ENCODE measurements at places on chromosomes 4 and X. TPM values are rescaled to one million over a fixed set of nuclear protein-coding genes. Genes with fewer than 3 reads are reported as not detected.

DNA sequence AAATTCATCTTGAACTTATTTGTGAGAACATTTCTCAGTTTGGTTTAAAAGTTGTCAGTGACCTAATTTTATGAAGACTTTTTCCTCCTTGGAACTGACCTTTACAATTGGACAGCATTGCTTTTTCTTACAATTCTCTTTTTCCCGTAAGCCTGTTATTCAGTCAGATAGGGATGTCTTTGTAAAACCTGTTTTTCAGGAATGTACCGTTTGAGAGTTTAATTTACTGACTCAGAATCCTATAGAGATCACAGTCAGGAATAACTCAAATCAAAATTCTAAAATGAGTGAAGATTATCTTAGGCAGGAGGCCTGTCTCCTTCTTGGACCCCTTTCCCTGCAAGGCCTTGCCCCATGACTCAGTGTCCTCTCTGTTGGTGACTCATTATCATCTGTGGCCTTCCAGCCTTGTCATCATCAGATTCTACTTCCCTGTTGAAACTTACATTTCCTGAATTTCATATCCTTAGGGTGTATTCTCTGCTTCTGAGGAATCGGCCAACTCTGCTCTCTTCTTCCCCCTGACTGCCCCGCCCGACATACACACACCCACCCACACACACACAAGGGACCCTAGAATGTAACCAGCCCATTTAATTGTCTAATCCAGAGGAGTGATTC lies 99.8 kb downstream of the ARHGAP10 start:
- no peak for DNase-seq

DNA sequence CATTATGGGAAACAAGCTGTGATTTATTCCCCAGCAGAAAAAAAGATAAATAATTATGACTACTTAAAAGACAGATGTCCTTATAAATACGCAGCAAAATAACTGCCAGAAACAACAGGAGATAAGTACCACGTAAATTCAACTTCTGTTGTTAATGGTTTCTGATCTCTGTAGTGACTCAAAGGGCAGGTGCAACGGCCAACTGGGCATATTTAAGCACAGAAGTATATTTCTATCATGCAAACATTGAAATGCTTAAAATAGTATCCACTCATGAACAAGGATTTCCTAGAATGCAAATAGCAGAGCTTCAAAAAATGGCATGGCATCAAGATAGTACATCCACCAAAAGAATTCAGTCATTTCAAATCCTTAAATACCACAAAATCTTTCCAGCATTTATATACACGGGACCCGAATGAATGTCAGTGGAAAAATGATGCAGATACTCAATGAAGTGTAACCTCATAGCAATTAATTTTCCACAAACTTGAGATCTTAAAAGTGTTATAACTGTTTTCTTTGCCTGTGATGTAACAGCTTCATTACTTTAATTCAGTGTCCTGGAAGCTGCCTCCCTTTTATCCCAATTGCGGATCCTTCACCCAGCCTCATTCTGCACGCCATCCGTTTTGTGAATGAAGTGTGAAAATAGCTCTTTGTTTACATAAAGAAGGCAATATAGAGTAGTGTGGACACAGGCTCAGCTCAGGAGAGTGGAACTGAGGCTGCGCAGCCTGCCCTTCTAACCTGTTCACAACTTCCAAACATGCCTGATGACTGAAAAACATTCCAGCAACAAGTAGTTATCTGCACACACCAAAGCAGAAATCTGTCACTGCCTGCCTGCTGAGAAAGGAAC lies 10.2 kb downstream of the PDGFC start:
- no peak for DNase-seq

- DNase-seq, result no peak
Measured at GRCh38 chr4:5658974-5659373, 49.4 kb downstream of the EVC2 start.

DNA sequence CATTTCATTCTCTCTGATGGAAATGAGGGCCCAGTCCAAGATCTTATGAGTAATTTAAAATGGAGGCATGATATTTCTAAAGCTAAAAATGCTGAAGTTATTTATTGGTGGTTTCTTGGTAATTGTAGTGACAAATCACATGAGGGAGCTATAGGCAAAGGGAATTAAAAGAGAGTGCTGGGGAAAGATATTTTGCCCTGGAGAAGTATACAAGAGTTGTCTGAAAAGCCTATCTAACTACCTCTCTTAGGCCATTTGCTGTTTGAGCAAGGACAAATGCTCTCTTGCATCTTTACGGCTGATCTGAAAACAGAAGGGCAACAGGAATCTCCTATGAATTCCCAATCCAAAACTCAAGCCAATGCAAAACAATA lies 89.4 kb downstream of the FMR1NB start:
- no peak for DNase-seq

DNA sequence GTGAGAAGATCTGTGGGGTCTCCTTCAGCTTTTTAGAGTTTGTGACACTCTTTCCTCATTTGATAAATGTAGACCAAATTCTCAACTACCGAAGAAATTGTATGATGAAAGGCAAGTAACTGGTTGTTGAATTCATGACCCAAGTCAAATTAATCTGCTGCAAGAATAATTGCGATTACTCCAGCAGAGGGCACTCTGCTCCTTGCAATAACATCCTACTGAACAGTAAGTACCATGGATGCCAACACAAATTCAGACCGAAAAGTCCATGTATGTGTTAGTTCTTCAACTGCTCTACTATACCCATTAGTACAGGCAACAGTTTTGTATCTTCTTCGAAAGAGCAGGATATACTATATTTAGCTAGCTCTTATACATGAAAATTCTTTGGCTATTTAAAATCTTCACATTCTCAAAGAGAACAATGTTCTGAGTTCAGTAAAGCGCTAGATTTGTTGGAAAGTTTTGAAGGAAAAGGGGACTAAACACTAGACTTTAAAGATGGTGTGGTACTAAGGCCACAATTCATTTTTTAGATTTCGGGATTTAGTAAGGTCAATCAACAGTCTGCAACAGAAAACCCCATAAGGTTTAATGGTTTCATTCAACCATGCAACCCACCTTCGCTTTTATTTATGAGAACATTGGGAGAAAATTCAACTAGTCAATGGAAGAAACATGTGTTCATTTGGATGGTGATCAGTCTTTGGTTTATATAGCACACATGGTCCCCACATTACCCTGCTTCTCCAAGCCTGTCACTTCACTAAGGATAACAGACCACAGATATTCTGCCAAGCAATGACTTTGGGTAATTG lies 105.4 kb upstream of the TBC1D9 start:
- DNase-seq, result peak; percentile 73

- DNase-seq, result no peak
Measured at GRCh38 chr4:133152831-133153481, 3.9 kb downstream of the PCDH10 start.

GRCh38 chr4:89708903-89709421 lies 128.0 kb downstream of the SNCA start:
- DNase-seq, result no peak

GRCh38 chrX:153947009-153947769 lies 2.7 kb upstream of the RENBP start:
- peak; percentile 89 for DNase-seq

- DNase-seq, result peak; percentile 11
Measured at GRCh38 chrX:107818900-107819521, 6.7 kb upstream of the MID2 start.

GRCh38 chrX:72540318-72540717 lies 32.3 kb downstream of the HDAC8 start:
- DNase-seq, result no peak

GRCh38 chr4:34718576-34719245 lies 1525.6 kb downstream of the ARAP2 start:
- no peak for DNase-seq

DNA sequence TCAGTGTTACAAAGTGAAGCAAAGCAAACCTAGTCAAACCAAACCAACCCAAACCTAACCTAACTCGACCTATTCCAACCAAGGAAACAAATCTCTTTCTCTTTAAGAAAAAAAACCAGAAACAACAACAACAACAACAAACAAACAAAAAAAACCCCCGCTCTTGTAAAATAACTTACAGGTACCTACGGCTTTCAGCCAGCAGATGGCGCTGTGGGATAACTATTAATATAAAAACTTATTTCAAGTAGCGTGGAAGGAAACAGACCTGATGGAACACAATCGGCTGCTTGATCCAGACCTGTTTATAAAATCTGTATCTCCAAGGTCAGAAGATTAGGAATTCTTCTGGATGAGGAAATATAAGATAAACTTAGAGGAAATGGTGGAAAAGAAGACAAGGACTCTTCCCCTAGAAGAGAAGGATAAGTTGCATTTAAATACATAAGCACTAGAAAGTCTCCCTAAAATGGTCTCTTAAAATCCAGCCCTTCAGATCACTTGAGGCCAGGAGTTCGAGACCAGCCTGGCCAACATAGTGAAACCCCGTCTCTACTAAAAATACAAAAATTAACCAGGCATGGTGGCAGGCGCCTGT lies 34.4 kb upstream of the CDKL5 start:
- peak; percentile 71 for DNase-seq

DNA sequence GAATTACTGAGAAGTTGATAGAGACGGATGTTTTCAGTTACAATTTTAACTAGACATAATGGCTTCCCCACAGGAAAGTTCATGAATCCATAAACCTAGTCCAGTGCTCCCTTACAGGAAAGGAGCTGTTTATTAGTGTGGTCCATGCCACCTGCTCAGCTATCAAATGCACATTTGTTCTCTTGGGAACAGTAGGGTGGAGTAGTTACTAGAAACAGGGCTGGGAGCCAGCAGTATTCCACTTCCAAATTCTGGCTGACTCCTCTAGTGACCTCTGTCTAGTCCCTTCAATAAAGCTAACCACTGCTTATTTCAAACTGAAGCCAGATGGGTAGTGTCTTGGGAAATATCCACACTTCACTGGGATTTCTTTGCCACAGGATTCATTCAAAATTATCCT lies 88.4 kb upstream of the TLL1 start:
- no peak for DNase-seq

DNA sequence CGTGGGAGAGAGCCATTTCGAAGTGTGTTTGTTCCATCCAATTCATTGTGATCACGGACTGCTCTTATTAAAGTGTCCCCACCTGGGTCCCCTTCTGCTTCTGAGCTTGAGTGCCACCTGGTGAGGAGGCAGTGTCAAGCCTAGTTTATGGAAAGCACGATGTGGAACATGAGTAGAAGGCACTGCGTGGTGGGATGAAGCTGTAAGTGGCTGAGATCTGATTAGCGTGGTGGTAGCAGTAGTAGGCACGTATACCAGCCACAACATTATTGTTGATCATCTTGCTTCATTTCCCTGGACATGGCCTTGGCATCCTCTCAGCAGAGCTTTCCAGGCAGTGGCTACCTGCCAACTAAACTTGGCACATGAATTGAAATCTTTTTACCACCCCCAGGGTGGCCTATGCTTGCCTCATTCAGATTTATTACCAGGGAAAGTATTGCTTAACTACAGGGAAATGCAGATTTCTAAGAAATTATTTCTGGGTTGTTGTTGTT lies 46.4 kb downstream of the GPAT3 start:
- peak; percentile 8 for DNase-seq

GRCh38 chr4:123546573-123547060 lies 150.0 kb downstream of the SPRY1 start:
- DNase-seq, result no peak

DNA sequence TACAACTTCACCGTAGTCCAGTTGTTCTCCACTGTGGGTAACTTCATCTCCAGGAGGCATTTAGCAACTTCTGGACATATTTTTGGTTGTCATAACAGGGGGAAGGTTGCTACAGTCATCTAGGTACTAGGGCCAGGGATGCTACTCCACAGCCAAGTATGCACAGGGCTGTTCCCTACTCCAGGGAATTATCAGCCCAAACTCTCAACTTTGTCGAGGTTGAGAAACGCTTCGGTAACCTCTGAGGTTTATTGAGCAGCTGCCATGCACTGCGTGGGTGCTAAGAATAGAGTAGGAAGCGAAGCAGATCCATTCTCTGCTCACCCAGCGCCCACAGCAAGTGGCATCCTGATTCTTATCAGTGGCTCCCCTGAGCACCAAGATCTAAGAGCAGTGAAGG lies 8.2 kb downstream of the FGFBP1 start:
- peak; percentile 16 for DNase-seq

DNA sequence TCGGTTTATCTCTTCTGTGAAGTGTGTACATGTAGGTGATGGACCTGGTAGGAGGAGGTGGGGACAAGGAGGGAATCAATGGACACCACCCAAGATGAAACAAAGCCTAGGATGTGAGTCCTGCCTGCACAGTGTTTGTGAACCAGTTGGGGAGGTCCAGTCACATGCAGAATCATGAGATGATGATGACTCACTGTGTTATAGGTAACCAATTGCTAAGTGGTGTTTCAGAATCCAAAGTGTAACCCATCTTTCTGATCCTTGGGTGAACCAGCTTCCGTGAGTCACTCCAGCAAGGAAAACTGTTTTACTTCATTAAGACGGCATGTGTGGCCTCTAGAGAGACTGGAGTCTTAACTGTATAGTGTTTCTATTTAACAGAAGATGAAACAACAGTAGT lies 57.9 kb upstream of the HPF1 start:
- DNase-seq, result no peak

DNA sequence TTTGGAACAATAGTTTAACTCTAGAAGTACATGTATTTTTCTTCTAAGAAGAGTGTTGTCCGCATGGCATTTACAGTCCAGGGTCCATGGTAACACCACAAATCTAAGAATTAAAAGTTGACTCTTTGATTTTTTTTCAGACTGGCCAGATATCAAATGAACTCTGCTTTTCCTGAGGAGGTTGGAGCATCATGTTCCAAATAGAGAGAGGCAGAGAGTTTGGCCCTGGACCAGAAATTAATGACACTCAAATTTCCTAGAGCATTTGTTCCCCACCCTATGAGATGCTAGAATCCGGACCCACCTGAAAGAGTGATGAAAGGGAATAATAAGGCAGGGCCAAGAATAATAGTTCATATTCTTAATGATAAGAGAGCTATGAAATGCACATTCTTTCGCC lies 47.0 kb upstream of the NAP1L5 start:
- no peak for DNase-seq

- DNase-seq, result no peak
Measured at GRCh38 chr4:175176710-175177109, 258.6 kb downstream of the ADAM29 start.

DNA sequence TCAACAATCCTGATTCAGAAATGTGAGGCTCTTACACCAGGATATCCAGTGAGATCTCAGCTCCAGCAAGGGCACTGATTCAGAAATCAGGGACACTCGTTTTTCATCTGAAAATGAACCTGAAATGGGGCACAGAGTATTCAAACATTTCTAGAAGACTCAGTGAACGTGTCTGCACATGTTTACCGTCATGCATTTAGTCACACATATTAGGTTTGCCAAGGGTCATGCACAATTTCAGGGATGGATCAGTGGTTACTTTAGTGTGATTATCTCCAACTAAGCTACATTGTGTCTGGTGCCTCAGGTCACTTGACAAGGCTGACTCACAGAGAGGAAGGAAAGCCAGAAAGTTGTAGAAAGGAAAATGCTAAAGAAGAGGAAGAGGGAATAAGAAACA lies 33.6 kb upstream of the SPANXN2 start:
- DNase-seq, result no peak

GRCh38 chr4:39642885-39643552 lies 4.4 kb upstream of the SMIM14 start:
- no peak for DNase-seq

- no peak for DNase-seq
Measured at GRCh38 chr4:87046121-87046551, 111.3 kb downstream of the AFF1 start.

ADH1B gene
- not detected for total RNA-seq

SPANXN4 gene
- total RNA-seq, result not detected

RIBC1 gene
- total RNA-seq, result 0.95 TPM

RPL10 gene
- total RNA-seq, result 1,286 TPM

MAGEC3 gene
- total RNA-seq, result not detected

GUCY1A1 gene
- not detected for total RNA-seq

CXCL11 gene
- total RNA-seq, result not detected

GABRG1 gene
- total RNA-seq, result not detected

NR3C2 gene
- total RNA-seq, result 5.8 TPM

ATP1B4 gene
- not detected for total RNA-seq

ASMT gene
- total RNA-seq, result 0.82 TPM

GLRA2 gene
- not detected for total RNA-seq
